Fibroblast of skin of right quadriceps (primary cell): ENCODE measurements at places on chromosomes 7 and 10.

GRCh38 chr10:101120884-101121653 is 10.0 kb upstream of the TLX1 start:
- no peak for DNase-seq

- no peak for DNase-seq
These were observed 416.2 kb upstream of the GHITM start for GRCh38 chr10:83723080-83723479.

DNA sequence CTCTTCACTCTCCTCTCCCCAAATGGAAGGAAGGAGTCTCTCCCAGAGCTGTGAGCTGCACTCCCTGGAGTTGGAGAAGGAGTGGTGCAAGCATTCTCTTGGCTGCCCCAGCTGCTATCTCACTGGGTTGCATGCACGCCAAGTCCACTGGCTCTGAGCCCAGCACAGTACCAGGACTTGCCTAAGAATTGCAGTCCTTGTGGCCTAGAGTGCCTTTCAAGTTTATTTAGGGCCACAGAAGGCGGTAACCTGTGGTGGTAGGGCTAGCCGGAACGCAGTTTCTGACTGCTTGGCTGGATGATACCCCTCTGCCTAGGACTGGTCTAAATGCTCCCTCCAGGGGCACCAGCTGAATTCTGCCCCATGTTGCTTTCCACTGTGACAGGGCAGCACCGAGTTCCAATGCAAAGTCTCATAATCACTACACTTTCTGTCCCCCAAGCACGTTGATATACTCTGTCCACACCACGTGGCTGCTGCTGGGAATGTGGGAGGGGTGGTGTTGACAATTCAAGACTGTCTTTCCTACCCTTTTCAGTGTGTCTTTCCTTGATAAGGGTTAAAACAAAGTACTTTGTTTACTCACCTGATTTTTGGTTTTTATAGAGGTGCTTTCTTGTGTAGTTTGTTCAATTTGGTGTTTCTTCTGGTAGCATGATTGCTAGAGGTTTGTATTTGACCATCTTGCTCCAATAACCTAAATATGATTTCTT is 57.0 kb downstream of the PHTF2 start:
- DNase-seq, result no peak

- DNase-seq, result peak; percentile 8
These were observed 214.5 kb downstream of the SNX13 start for GRCh38 chr7:17725821-17726220.

DNA sequence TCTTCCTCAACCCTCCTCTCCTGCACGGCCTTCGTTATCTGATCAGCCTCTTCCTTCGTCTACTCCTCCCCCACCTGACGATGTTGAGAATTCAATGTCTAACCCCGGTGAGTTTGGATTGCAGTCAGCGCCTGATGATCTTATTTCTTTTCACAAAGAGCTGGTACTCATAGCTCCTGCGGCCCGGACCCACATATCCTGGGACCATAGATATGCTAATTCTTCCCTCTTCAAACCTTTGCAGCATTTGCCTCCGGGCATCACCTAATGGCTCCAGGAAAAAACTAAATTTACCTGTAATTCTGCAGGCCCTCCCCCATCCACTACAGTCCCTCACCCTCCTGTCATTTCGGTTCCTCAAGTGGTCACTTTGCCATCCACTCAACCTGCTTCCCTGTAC is 12.4 kb upstream of the DDC start:
- no peak for DNase-seq

- DNase-seq, result no peak
These were observed 78.3 kb upstream of the FZD8 start for GRCh38 chr10:35720366-35720765.

DNA sequence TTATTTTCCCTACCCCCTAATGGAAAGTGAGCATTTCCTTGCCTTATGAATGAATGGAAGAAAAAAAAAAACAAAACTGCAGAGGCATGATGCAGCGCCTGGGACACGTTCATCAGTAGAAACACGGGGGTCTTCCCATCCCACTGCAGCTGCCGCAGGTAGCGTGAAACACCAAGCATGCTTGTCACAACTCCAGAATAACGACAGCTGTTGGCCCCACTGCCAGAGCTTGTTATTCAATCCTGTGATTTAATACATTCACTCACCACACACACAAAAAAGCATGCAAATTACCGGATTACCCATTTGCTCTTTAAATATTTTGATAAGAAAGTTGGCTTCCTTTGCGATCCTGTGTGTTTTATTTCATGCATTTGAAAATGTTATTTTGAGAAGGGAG is 48.4 kb upstream of the GNA12 start:
- DNase-seq, result no peak

GRCh38 chr7:29090836-29091601 is 55.3 kb downstream of the CPVL start:
- peak; percentile 29 for DNase-seq

- no peak for DNase-seq
These were observed 6.6 kb downstream of the RHEB start for GRCh38 chr7:151513133-151513532.

GRCh38 chr10:43061331-43061730 is 15.5 kb upstream of the RET start:
- DNase-seq, result no peak

GRCh38 chr10:33412653-33413361 is 78.3 kb upstream of the NRP1 start:
- DNase-seq, result peak; percentile 94

- DNase-seq, result peak; percentile 12
These were observed 220.6 kb downstream of the CCDC3 start for GRCh38 chr10:12780634-12781601.

DNA sequence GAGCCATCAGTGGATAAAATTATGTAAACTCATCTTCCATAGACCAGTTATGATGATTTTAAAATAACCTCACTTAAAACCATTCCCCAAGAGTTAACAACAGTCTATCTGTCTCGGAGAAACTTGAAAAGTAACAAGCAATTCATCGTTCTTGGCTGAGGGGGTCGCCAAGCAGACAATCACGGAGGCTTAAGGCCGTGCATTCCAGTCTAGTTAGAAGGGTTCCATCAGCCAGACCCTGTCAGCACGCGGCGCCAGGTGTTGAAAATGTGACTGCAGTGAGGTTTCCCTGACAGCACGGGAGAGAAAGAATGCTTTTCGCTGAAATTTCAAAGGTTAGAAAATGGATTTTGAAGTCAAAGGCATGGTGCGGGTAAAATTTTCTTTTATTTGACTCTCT is 1025.0 kb upstream of the CELF2 start:
- peak; percentile 33 for DNase-seq

DNA sequence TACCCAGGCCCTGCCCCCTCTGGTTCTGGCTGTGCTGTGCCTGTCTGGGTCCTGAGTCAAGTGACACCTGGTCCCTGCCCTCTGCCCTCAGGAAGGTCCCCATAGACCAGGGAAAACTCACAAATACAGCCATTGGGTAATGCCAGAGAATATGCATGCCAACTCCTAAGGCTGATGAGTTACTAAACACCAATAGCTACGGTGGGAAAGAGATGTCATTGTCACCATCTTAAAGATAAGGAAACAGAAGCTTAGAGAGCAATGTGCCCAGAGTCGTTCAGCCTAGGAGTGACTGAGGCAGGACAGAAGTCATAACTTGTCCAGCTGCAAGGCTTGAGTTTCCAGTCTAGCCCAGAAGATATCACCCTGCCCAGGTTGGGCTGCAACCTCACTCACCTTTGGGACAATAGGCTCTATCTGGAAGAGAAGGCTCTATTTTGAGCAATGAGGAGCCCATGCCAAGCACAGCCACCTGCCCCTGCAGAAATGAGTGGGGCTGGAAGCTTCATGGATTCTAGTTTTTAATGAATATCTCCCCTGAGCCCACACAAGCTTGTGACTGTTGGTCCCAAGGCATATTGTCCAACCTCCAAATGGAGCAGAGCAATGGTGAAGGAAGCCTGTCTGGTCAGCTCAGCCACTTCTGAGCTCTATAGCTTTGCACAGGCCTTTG is 42.6 kb downstream of the ZNF273 start:
- DNase-seq, result no peak
